ENCODE measurements at places on chromosomes 13 and 19.
A peak's percentile ranks its signal among the peaks of the same experiment; 100 is the strongest.

DNA sequence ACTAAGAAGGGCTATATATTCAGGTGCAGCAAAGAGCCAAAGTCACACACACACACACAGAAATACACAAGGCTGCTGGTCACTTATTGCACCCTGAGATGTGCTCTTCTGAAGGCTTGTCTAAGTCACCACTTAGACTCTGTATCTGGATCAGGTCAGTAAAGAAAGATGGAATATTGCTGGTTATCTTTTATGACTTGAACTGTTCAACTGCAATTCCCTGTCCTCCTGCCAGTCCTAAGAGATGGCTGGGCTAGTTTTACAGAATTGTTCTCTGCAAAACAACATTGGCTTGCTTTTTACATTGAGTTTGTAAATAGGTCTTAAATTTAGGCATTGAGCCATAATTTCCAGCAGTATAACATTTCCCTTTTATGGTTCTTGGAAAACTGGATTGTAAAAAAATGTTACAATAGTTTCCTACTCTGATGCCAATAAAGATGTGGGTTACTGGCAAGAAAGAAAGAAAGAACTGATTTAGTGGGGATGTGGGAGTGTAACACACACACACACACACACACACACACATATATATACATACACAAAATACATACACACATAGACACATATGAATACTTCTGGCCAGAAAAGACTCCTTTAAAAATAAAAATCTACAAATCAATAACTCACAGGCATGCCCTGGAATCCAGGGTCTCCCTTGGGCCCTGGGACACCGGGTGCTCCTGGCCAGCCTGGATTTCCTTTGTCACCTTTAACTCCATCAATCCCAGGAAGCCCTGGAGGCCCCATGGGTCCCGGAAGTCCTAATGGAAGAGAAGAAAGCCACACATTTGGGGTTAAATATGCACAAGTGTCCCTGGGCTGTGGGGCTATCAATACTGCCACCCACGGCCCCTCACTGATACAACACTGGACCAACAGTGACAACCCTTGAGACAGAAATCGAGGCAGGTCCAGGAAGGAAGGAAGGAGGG lies 137.7 kb downstream of the COL4A1 start:
- no peak for DNase-seq

- DNase-seq, result no peak
These were observed 17.3 kb upstream of the MYDGF start for GRCh38 chr19:4687396-4687795.

DNA sequence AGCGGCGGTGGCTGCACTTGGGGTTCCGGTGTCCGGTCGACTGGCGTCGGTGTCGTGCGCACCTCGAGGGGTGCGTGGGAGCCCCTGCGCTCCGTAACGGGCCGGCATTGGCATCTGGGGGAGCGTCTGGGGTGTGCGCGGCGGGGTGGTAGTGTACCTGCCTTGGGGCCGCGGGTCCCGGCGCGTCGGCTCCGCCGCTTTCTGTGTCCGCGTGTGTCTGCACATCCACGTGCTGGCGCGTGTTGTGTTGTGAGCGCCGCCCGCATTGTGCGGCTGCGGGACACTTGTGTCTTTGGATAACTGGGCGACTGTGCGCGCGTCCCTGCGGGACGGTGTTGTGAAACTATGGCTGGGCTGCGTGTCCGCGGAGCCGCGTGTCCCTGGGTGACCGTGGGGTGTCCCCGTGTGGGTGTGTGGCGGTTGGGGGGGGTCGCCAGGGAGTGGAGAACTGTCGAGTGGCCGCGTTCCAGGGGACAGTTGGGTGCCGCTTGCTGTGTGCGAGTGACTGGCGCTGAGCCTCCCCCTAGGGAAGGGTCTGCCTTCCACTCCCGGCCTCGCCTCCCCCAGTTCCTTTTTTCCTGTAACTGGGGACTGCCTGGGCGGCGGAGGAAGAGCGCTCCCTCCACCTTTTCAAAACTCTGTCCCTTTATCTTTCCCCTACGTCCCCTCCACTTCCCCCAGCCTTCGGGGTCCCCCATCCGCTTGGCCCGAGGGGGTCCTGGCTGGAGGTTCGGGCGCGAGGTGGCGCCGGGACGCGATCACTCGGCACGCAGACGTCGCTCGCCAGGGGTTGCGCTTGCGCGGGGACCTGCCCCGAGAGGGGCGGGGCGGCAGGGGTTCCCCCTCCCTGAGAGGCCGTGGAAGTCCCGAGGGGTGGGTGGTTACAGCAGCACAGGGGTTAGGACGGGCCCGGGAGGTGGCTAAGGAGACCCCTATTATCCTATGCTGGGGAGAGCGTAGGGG lies 5.7 kb upstream of the NFIC start:
- DNase-seq, result peak; percentile 77

DNA sequence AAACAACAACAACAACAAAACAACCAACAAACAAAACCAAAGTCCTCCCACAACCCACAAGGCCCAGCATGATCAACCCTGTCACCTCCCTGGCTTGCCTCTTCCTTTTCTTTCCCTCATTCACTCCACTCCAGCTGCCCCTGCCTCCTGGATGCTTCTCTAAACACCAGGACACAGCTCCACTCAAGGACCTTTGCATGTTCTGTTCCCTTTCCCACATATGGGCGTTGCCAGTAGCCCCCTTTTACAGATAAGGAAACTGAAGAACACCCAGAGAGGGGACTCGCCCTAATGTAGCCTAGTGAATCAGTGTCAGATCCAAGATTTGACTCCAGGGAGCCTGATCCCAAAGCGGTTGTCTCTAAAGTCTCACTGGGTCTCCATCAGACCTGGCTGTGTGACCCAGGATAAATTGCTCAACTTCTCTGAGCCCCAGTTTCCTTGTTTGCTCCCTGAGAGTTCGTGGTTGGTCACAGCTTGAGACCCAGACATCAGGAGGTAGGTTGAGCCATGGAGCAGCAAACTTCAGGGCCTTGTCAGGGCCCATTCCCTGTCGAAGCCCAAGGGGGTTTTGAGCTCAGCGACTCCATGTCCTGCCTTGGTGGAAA lies 3.0 kb upstream of the DOCK6 start:
- DNase-seq, result no peak

DNA sequence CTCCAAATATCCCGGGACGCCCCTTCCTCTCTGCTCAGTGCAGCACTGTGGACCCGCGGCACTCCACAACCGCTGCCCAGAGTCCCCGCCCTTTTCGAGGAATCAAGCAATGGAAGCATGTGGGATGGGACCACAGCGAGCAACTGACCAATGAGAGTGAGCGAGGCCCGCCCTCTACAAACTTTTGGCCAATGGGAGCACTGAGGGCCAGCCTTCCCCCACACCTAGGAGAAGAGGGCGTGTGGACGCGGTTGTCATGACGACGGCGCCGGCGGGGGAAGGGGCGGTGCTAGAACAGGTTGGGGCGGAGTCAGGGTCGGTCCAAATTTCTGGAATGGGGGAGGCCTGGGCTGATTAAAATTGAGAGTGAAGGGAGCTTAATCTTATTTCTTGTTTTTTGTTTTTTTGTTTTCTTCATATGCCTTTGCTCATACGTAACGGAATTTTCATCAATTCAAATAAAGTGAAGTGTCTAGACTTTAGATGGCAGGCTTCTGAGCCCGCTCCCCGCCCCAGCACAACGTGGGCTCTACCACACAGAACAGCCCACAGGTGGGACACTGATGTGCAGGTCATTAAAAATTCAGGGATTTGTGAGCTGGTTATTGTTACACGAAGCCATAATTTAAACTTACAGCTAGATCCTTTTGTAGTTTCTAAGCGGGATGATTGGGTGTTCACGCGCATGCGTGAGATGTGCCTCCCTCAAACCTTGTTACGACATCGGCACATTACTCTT lies at the start of gene DNAAF3:
Gene DNAAF3, minus strand, starts transcription at position 84 of the 739 bp plus-strand sequence. CDS start 200 bp downstream, outside the sequence.
- no peak for DNase-seq

DNA sequence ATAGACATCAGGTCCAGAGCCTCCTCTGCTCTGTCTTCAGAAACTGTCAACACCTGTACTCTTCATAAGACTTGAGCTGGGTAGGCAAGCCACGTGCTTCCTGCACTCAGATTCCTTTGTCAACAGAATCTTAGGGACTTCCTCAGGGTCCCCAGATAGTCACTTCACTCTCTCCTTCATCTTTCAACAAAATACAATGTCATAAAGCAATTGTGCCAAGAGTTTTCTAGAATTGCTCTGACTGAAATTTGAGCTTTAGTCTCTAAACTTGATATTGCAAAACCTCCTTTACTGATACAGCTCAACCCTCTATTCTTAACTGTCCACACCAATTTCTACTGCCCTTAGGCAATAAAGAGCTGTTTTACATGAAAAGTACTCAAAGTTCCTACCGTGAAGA lies 179.9 kb downstream of the IRS2 start:
- DNase-seq, result no peak

DNA sequence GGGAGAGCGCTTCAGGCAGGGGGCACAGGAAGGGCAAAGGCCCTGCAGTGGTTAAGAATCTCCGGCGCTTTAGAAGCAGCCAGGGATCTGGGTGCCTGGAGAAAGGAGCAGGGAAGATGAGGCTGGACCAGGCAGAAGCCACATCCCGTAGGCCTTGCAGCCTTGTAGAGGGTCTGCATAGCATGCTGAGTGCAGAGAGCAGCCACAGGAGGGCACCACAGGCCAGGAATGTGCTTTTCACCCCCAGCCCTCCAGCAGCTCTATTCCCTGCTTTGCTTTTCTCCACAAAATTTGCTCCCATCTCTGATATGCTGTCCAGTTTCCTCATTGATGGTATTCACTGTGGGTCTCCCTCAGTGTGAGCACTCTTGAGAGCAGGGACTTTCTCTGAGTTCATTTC lies 5.7 kb downstream of the WDR62 start:
- no peak for DNase-seq

DNA sequence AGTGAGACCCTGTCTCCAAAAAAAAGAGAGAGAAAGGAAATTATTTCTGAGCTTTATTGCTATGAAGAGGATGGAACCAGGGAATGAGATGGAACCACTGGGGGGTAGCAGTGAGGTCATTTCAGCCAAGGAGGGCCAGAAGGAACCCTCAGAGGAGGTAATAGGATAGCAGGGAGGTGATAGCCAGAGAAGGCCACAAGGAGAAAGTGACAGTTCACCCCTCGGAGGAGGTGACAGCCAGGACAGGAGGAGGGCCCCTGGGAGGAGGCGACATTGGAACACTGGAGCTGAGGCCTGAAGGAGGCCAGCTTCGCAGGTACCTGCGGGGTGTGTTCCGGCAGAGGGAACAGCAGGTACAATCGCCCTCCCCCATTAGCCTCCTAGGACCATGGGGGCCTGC lies 675 bp upstream of the PGPEP1 start:
- DNase-seq, result no peak

GRCh38 chr13:112032186-112032993 lies 34.6 kb upstream of the SOX1 start:
- no peak for DNase-seq

DNA sequence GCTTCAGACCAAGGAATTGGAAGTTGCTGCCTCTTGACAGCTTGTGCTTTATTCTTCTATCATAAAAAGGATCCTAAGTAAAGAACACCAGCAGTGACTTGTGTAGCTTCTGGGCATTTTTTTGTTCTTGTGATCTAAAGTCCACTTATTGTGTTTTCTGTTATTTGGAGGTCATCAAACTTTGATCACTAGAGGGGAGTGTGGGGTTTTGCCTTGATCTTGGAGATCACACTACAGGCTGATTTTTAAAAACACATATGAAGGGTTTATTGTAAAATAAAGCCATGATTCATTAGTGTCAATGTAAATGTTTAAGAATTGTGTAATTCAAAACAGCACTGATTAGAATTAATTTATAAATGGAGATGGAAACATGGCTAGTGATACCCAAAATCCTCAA lies 328.7 kb upstream of the EDNRB start:
- DNase-seq, result no peak

DNA sequence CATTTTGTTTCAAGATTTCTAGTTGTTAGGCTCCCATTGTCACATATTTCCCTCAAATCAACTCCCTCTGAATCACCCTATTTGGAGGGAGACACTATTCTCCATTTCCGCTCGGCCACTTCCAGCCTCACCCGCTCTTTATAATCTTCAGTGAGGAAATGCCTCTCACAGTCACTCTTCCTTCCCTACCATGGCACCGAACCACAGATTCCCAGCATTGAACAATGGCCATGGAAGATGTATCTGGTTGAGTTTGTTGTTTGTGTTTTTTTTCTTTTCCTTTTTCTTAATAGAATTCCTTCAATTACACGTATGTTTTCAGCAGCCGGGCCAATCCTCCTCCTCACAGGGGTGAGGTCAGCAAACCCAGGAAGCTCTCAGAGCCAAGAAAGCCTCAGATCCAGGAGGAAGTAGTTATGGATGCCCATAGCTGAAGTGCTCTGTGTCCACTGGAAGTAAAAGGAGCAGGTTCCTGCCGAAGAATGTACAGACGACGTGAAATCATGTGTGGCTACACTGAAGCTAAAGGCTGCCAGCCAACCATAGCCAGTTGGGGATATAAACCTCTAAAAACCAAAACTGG lies 472.1 kb downstream of the FOXO1 start:
- DNase-seq, result no peak

GRCh38 chr19:42402376-42403116 lies 12.4 kb upstream of the CNFN start:
- DNase-seq, result no peak

DNA sequence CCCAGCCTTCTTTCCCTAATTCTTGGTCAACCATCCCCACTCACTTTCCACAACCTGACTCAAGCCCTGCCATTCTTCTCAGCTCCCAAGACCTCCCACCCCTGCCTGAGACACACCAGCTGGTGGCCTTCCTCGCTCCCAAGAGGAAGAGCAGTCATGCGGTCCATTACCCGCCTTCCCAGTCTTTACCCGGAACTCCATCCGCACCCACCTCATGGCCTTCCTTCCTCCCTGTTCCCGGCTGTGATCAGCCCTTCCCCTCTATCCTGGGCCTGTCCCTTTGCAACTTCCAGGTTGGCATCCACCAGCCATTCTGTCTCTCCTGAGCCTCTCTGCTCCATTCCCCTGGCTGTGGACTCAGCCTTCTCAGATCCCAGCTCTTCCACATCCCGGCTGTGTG lies 18.6 kb upstream of the INSR start:
- no peak for DNase-seq

DNA sequence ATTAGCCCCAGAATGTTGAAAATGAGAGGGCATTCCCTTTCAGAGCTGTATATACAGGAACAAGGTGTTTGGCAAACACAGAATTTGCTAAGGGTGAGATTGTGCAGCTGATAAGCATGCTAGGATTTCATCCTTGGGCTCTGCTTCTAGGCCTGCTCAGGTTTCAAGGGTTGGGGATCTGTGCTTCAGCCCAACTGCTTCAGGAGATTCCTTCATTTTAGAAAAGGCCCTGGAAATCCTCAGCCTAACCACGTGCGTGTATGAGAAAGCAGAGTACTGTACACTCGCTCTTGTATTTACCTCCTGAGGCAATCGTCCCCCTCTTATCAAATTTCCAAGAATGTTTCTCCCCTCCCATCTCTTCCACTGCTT lies 291.6 kb upstream of the ARGLU1 start:
- no peak for DNase-seq

- no peak for DNase-seq
These were observed 1.2 kb downstream of the USPL1 start for GRCh38 chr13:30618930-30619279.
